ENCODE measurements at places on chromosomes 13 and 19.
A peak's percentile ranks its signal among the peaks of the same experiment; 100 is the strongest.

- H3K4me3 ChIP-seq: no peak overlapping the region
- no peaks in the 10 kb centered on the region for H3K36me3 ChIP-seq
- H3K27me3 ChIP-seq: no peaks in the 10 kb centered on the region
- H3K27ac ChIP-seq: no peak overlapping the region
- DNase-seq: no peak
These were observed 15.5 kb downstream of the ZNF443 start for GRCh38 chr19:12425236-12425887.

GRCh38 chr13:55410398-55411330 lies 1730.1 kb upstream of the PRR20A start:
- H3K4me3 ChIP-seq: no peak overlapping the region
- H3K27ac ChIP-seq: no peak overlapping the region
- no peaks in the 10 kb centered on the region for H3K27me3 ChIP-seq
- no peaks in the 10 kb centered on the region for H3K4me1 ChIP-seq

GRCh38 chr19:40244579-40245317 lies 18.3 kb upstream of the CCNP start:
- H3K27me3 ChIP-seq: no peaks in the 10 kb centered on the region
- H3K27ac ChIP-seq: no peak overlapping the region
- peaks cover 15% of the 10 kb centered on the region for H3K4me1 ChIP-seq
- peaks cover 70% of the 10 kb centered on the region for H3K36me3 ChIP-seq
- DNase-seq: no peak

GRCh38 chr19:7340959-7341837 lies 7.5 kb upstream of the ARHGEF18 start:
- no peaks in the 10 kb centered on the region for H3K4me1 ChIP-seq
- H3K36me3 ChIP-seq: no peaks in the 10 kb centered on the region
- peak; percentile 62 for DNase-seq

- H3K4me1 ChIP-seq: no peaks in the 10 kb centered on the region
- H3K4me3 ChIP-seq: no peak overlapping the region
- no peak overlapping the region for H3K27ac ChIP-seq
- H3K36me3 ChIP-seq: peaks cover 44% of the 10 kb centered on the region
- no peak for DNase-seq
These were observed 73.7 kb upstream of the SLC15A1 start for GRCh38 chr13:98826146-98826545.

DNA sequence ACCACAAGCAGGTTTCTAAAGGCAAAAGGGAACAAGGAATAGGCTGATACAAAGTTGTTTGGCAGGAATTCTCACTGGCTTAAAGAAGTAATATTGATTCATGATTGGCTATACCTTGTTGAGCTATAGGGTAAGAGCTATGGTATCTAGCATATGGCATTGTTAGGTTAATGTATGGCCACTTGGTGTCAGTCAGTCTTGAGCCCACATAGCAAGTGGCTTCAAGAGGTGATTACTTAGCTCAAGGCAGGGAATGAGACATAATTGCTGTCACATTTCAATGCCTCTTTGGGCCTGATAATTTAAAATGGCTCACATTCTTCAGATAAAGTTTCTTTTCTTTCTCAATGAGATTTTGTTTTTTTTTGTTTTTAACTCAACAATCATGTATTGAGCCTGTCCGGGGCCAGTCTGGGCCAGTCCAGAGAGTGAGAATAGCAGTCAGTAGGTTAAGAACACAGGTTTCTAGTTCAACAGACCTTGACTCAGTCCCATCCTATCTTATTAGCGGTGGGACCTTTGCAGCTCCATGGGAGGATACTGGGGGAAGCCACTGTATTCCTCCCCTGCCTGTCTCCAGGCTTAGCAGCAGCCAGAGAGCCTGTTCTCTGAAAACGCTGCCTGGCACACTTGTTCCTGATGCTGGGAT lies 45.8 kb upstream of the RCBTB2 start:
- H3K36me3 ChIP-seq: no peaks in the 10 kb centered on the region
- no peaks in the 10 kb centered on the region for H3K4me1 ChIP-seq
- no peak overlapping the region for H3K27ac ChIP-seq
- no peak for DNase-seq

DNA sequence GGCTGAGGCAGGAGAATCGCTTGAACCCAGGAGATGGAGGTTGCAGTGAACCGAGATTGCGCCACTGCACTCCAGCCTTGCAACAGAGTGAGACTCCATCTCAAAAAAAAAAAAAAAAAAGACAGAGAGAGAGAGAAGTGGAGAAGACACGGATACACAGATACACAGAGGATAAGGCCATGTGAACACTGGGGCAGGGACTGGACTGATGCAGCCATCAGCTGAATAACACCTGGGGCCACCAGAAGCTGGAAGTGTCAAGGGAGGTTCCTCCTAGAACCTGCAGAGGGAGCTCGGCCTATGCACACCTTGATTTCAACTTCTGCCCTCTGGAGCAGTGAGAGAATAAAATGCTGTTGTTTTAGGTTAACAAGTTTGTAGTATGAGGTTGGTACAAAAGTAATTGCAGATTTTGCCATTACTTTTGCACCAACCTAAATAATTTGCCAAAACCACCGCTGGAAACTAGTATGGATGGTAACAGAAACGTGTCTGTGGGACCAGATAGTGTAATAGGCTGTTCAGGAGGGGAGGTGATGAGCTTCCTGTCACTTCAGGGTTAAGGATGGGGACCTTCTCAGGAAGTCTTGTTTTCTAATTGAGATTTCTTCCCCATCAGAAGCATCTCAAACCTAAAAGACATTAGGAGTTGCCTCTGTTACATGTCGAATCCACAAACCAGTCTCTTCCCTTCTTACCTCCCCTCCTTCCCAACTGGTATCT lies 36.4 kb upstream of the IGSF23 start:
- H3K36me3 ChIP-seq: no peaks in the 10 kb centered on the region
- H3K27ac ChIP-seq: no peak overlapping the region
- H3K4me3 ChIP-seq: no peak overlapping the region
- no peaks in the 10 kb centered on the region for H3K27me3 ChIP-seq
- H3K4me1 ChIP-seq: peaks cover 3% of the 10 kb centered on the region

DNA sequence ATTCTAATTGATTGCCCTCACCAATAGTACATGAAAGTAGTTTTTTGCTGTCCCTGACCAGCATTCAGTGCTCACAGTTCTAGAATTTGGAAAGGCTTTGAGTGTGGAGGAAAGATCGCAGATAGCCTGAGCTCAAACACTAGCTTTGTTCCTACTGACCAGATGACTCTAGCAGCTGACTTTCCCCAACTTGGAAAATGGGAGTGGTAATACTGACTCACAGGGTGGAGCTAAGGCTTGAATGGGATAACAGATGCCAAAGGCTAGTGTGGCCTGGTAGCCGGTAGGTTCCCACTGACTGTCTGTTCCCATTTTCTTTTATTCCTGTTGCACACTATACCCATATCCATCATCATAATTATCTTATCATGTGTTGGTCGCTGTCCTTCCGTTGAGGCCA lies 3.7 kb downstream of the ZSCAN22 start:
- peak overlapping the region; percentile 25 for H3K27ac ChIP-seq
- H3K27me3 ChIP-seq: no peaks in the 10 kb centered on the region
- peaks cover 26% of the 10 kb centered on the region for H3K4me1 ChIP-seq
- H3K36me3 ChIP-seq: peaks cover 10% of the 10 kb centered on the region

- H3K36me3 ChIP-seq: no peaks in the 10 kb centered on the region
- no peaks in the 10 kb centered on the region for H3K4me1 ChIP-seq
- peak; percentile 29 for DNase-seq
- H3K27me3 ChIP-seq: no peaks in the 10 kb centered on the region
- H3K27ac ChIP-seq: no peak overlapping the region
These were observed 7.2 kb upstream of the ACER1 start for GRCh38 chr19:6340493-6341201.

- H3K27ac ChIP-seq: peak overlapping the region; percentile 64
- H3K4me1 ChIP-seq: peaks cover 26% of the 10 kb centered on the region
- no peak for DNase-seq
- no peaks in the 10 kb centered on the region for H3K36me3 ChIP-seq
These were observed 67.8 kb upstream of the ARHGEF7 start for GRCh38 chr13:111047326-111047725.

GRCh38 chr13:27821566-27821965 lies 29.3 kb downstream of the GSX1 start:
- no peak for DNase-seq
- H3K27me3 ChIP-seq: peaks cover 8% of the 10 kb centered on the region
- no peak overlapping the region for H3K27ac ChIP-seq
- H3K4me1 ChIP-seq: peaks cover 2% of the 10 kb centered on the region

- no peaks in the 10 kb centered on the region for H3K4me1 ChIP-seq
- H3K27me3 ChIP-seq: no peaks in the 10 kb centered on the region
- no peak overlapping the region for H3K27ac ChIP-seq
- H3K4me3 ChIP-seq: no peak overlapping the region
- DNase-seq: no peak
- no peaks in the 10 kb centered on the region for H3K36me3 ChIP-seq
These were observed 9.5 kb downstream of the MEF2B start for GRCh38 chr19:19160461-19161035.

GRCh38 chr19:16587833-16588823 lies 15.9 kb upstream of the SLC35E1 start:
- H3K4me1 ChIP-seq: peaks cover 57% of the 10 kb centered on the region
- no peaks in the 10 kb centered on the region for H3K27me3 ChIP-seq
- DNase-seq: peak; percentile 85
- H3K36me3 ChIP-seq: peaks cover 12% of the 10 kb centered on the region
- H3K27ac ChIP-seq: peak overlapping the region; percentile 61

- no peak overlapping the region for H3K27ac ChIP-seq
- H3K4me1 ChIP-seq: no peaks in the 10 kb centered on the region
- no peak overlapping the region for H3K4me3 ChIP-seq
- H3K36me3 ChIP-seq: no peaks in the 10 kb centered on the region
- peaks cover 54% of the 10 kb centered on the region for H3K27me3 ChIP-seq
These were observed 62.9 kb downstream of the CHST8 start for GRCh38 chr19:33684538-33685232.

DNA sequence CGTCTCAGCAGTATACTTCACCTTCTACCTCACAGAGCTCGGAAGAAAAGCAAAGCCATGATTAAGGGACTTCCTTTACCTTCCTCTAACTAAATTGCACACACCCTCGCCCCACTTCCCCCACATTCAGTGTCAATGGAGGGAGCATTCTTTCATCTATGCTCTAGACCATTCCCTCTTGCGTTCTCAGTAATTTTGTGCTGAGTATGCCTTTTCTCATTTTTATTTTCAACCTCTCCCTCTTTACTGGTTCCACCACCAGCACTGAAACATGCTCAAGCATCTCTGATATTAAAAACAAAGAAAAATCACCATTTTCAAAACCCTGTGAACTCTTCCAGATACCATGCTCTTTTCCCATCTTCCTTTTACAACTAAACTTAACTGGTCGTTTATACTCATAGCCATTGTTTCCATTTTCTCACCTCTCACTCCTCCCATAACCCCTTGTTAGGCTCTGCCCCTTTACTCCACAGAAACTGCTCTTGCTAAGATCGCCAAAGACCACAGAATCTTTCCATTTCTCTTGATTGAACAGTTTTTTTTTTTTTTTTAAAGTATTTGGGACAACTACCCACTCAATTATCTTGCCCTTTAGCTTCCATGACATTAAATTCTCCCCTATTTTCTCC lies 32.4 kb downstream of the SERPINE3 start:
- DNase-seq: no peak
- H3K27ac ChIP-seq: no peak overlapping the region
- no peaks in the 10 kb centered on the region for H3K27me3 ChIP-seq
- no peaks in the 10 kb centered on the region for H3K4me1 ChIP-seq
- H3K36me3 ChIP-seq: peaks cover 82% of the 10 kb centered on the region

- H3K4me3 ChIP-seq: peak overlapping the region; percentile 86
- H3K4me1 ChIP-seq: no peaks in the 10 kb centered on the region
- H3K27ac ChIP-seq: no peak overlapping the region
- no peaks in the 10 kb centered on the region for H3K36me3 ChIP-seq
- H3K27me3 ChIP-seq: no peaks in the 10 kb centered on the region
- DNase-seq: no peak
These were observed 121.0 kb downstream of the MRPL57 start for GRCh38 chr13:21297447-21297846.

GRCh38 chr13:32248801-32249200 lies 66.4 kb downstream of the ZAR1L start:
- DNase-seq: no peak
- no peaks in the 10 kb centered on the region for H3K4me1 ChIP-seq
- H3K36me3 ChIP-seq: no peaks in the 10 kb centered on the region
- H3K27ac ChIP-seq: no peak overlapping the region
- H3K27me3 ChIP-seq: no peaks in the 10 kb centered on the region
- H3K4me3 ChIP-seq: no peak overlapping the region

DNA sequence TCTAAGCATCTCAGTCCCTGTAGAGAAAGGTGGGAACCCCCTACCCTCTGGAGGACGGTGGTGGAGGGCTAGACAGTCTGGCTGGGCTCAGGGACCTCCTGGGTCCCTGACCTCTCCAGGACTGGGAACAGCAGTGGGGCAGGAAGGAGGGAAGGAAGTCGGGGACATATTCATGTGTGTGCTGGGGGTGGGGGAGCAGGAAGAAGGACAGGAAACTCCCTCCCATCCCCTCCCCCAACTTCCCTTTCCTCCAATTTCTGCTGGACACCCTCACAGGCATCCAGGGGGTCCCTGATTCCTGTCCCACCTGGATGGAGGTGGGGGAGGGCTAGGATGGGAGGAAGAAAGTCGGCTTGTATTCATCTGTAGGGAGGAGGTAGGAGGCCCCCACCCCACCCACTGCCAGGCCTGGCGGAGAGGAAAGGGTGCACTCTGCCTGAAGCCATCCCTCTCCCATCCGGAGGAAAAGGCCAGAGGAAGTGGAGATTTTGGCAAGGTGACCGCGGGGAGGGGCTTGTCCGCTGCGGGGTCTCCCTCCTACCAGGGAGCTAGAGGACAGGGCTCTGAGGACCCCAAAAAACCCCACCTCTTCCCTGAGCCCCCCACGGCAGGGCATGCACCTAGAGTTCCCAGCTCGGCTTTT lies 2.3 kb downstream of the NOVA2 start:
- DNase-seq: no peak
- H3K4me3 ChIP-seq: no peak overlapping the region
- no peaks in the 10 kb centered on the region for H3K36me3 ChIP-seq
- peaks cover 29% of the 10 kb centered on the region for H3K27me3 ChIP-seq

DNA sequence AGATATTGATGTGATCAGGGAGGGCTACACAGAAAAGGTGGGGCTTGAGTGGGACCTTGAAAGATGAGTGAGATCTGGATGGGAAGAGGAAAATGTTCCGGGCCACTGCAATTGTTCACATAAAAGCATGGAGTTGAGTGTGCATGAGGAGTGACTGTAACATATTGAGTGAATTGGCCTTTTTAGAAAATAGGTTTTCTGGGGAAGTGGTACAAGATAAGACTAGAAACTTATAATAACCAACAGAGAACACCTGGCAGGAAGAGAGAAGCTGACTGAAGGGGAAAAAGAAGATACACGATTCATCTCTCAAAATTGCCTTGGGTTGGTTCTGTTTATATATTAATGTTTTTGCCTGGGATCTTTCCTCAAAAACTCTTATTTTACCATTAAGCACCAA lies 32.2 kb downstream of the SLC10A2 start:
- H3K4me3 ChIP-seq: no peak overlapping the region
- no peak for DNase-seq
- no peaks in the 10 kb centered on the region for H3K4me1 ChIP-seq
- no peaks in the 10 kb centered on the region for H3K27me3 ChIP-seq

Data from K562 (cell line).